ENCODE measurements at places on chromosomes 11 and 22. TPM values are rescaled to one million over a fixed set of nuclear protein-coding genes. Genes with fewer than 3 reads are reported as not detected.

The INSC gene
- 0.08 TPM for total RNA-seq

The KCNJ1 gene
- total RNA-seq = not detected

The TREH gene
- not detected for total RNA-seq

The IFITM2 gene
- total RNA-seq = 518 TPM

The RIMBP3C gene
- under 0.01 TPM for total RNA-seq

The CLCF1 gene
- 10.0 TPM for total RNA-seq

The HORMAD2 gene
- total RNA-seq = not detected

The NCAM1 gene
- total RNA-seq = 11.4 TPM

The MYEOV gene
- 1.0 TPM for total RNA-seq

The TMEM135 gene
- total RNA-seq = 16.4 TPM

The C11orf97 gene
- total RNA-seq = not detected

The POU2AF2 gene
- not detected for total RNA-seq

The TBX10 gene
- total RNA-seq = not detected

The OR52A1 gene
- total RNA-seq = not detected

The CLMP gene
- total RNA-seq = 130 TPM

The GVQW3 gene
- 1.7 TPM for total RNA-seq

The OR5D13 gene
- total RNA-seq = not detected

The PPME1 gene
- total RNA-seq = 41.1 TPM

The C22orf31 gene
- not detected for total RNA-seq

The OMP gene
- total RNA-seq = not detected

The MRGPRX3 gene
- not detected for total RNA-seq

All from epithelial cell of alveolus of lung (primary cell).